BE2C (cell line): ENCODE measurements at places on chromosomes 1 and 21.

DNA sequence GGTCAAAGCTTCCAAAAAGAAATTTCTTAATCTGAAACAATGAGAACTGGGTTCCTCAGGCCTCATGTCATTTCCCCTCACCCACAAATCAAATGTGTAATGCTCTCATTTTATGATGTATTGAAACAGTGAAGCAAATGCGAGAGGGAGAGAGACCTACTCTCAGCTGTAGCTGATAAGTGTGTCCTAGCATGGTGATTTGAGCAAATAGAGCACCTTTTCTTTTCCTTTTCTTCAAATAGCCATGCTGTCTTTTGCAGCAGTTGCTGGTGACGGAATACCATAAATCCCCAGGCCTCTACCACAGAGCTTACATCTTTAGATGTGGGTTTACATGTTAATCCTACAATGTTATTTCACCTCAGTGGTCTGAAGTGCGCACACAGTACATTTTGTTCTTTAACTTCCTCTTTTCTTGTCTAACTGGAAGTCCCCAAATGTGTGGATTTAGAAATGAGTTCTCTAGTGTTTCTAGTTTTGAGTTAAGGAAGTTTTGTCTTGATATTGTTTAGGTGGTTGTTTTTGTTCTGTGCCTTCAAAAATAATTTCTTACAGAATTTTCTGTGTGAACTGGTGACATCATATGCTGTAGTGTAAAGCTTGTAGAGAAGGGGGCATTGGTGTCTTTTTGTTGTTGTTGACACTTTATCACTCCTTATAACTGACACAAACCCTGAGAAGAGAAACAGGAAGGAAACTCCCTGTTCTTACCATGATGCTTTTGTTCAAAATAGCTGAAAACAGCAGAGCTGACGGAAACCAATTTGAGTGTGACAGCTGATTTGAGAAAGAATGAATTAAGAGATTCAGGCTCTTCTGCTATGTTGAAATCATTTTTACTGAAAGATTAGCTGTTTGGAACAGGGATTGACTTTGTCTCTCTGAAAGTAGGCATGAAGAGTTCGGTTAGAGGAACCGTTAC, 12.2 kb downstream of the SMAP2 start:
- no peak for DNase-seq

DNA sequence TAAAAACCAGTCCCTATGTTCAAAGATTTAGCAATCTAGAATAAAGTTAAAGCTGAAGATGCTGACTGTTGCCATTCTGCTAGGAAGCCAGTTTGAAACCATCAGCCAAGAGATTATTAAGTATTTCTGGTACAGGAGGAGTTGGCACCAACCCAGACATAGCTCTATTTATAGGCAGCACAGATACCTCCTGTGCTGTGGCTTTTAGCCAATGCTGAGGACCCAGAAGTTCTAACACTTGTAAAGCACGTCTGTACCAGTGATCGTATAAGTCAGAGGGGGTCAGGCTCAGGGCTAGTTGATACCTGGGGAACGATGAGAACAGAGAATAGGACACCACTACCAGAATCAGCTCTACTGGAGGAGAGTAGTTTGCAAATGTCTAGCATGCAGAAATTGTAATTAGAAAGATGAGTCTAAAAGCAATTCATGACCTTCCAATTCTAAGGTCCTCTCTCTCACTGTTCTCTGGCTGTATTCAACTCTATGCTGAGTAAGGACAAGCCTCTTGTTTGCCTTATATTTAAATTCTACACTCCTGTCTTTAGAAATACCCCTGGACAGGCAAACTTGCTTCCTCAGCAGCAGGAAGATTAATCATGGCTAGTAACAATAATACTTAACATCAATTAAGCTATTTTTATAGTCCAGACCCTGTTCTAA, 96.8 kb upstream of the PALMD start:
- peak; percentile 80 for DNase-seq

DNA sequence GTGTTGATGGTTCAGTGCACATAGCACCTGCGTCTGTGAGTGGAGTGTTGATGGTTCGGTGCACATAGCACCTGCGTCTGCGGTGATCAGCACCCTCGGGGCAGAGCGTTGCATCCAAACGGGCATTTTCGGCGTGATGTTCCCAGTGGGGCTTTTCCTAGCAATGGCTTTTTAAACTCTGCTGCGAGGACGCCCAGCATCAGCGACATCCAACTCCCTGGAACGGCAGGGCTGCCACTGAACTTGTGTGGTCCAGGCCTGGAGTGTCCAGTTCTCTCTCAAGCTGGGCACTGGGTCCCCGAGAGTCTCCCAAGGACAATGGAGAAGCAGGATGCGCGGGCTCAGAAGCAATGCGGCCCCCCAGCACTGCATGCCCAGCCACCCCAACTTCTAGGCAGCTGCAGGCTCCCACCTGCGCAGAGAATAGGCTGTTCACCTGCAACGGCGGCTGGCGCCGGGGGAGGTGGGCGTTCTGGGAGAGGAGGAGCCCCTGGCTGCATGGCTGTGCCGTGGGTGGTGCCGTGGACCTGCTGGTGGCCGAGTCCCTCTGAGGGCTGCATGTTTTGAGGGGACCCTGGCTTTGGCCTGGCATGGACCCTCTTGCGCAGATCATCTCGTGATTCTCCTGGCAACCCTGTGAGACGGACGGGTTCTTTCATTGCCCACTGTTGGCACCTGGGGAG, 10.1 kb upstream of the C1orf174 start:
- no peak for DNase-seq

DNA sequence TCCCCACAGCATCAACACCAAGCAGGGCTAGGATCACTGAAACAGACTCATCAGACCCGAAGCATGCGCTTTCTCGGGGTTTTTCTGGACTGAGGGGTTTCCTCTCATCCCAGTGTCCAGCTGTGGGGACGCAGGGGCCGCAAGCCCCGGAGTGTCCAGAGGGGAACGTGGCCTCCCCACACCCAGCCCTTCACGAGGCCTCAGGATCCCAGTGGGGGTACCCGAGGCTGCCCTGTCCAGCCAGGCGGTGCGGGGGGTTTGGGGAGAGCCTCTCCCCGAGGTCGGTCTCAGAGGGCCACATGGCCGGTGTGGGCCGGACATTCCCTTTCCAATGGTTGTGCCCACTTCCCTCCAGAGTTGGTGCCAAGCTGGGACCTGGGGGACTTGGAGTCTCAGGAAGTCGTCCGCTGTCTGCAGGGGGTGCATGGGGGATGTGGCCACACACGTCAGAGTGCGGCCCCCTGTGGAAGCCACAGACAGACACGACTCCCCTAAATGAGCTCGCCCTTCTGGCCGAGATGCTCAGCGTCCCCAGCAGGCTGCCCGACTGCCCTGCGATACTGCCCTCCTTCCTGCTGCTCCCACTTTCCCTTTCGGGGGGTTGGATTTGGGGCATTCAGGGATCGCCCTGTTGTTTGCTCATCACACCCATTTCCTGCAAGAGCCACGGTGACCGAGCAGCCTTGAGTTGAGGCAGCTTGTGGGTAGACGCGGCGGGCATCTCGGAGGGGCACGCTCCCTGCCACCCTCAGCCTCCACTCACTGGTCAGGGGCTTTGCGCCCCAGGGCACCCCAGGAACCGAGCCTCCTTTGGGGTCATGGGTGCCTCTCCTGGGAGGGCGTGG, 4.1 kb downstream of the COL6A1 start:
- no peak for DNase-seq

DNA sequence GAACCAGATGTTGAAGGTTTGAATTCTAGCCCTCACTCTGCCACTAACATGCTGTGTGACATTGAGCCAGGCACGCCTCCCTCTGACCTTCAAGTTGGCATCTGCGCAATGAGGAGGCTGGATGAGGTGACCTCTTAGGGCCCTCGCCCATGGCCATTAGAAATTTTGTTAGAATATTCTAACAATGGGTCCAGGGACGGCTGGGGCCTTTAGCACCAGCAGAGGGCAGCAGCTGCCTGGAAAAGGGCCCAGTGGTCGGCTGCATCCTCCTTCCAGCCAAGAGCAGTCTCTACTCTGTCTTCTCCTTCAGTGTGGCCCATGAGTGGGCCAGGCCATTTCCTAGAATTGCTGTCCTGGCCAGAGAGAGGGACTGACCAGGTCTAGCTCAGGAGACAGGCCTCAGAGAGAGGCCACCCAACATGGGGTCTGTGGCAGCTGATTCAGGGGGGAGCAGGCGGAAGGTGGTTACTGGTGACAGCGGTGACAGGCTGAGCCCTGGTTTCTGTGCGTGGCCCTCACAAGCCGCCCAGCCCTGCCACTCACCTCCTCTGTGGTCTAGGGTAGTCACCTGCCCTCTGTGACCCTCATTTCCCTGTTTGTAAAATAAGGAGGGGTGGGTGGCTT, 101.3 kb upstream of the ACTL8 start:
- DNase-seq, result peak; percentile 67

- no peak for DNase-seq
Observed at GRCh38 chr1:51642739-51643142, 25.8 kb downstream of the OSBPL9 start.

DNA sequence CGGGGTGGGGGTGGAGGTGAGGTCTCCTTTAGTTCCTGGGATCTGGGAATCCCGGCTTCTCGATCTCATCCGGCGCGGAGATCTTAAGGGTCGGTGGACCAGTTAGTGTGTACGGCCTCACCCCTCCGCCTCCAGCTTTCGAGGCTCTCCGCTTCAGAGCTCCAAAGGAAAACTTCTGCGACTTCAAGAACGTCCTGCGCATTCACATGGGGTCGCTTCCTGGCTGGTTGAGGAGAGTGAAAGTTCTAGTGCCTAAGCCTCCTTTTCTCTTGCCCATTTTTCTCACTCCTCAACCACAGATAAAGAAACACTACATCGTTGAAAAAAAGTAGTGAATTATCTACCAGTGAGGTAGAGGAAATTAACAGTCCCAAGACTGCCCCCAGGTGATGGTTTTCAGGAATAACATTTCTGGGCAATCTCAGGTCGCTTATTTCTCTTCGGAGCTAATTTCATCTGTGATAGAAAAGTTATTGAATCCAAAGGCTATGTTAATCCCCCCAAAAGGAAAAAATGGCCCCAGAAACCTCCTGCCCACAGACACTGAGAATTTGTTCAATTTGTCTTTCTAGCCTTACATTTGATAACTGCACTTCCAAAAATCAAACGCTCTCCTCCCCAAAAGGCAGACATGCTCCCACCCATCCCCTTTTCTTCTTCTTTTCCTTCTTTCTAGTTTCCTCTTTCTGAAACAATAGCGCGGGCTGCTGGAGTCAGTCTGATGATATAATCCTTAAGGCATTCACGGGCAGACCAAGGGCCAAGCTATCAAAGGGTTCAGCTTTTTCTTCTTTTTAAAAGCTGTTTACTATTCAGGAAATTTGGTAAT, 20.6 kb upstream of the TBX15 start:
- peak; percentile 50 for DNase-seq

DNA sequence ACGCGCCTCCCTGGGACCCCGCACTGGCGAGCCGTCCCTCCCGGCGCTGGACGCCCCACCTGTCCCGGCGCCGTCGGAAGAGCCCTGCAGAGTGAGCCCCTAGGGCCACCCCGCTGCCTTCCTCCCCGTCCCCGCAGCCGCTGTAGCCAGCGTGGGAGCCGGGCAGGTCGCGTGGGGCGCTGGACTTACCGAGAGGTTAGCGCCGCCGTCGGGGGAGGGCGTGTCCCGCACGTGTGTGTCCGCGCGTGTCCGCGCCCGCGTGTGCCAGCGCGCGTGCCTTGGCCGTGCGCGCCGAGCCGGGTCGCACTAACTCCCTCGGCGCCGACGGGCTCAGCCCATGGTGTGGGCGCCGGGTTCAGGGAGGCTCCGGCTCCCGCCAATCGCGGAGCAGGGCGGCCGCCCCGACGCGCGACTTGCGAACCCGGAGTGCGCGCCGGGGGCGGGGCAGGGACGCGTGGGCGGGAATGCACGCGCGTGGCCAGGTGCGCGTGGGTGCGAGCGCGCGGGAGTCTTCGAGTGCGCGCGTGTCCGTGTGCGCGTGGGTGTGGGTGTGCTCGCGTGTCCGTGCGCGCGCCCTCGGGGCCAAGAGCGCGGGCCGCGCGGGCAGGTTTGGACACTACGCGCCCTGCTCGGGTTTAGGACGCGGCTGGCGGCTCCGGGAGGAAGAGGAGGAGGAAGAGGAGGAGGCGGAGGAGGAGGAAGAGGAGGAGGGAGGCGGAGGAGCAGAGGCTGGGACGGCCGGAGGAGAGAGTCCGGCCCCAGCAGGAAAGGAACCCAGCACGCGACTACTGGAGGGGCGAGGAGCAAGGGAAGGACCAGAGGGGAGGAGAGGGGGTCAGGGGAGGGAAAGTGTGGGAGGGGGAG, 145.2 kb upstream of the ETS2 start:
- no peak for DNase-seq

DNA sequence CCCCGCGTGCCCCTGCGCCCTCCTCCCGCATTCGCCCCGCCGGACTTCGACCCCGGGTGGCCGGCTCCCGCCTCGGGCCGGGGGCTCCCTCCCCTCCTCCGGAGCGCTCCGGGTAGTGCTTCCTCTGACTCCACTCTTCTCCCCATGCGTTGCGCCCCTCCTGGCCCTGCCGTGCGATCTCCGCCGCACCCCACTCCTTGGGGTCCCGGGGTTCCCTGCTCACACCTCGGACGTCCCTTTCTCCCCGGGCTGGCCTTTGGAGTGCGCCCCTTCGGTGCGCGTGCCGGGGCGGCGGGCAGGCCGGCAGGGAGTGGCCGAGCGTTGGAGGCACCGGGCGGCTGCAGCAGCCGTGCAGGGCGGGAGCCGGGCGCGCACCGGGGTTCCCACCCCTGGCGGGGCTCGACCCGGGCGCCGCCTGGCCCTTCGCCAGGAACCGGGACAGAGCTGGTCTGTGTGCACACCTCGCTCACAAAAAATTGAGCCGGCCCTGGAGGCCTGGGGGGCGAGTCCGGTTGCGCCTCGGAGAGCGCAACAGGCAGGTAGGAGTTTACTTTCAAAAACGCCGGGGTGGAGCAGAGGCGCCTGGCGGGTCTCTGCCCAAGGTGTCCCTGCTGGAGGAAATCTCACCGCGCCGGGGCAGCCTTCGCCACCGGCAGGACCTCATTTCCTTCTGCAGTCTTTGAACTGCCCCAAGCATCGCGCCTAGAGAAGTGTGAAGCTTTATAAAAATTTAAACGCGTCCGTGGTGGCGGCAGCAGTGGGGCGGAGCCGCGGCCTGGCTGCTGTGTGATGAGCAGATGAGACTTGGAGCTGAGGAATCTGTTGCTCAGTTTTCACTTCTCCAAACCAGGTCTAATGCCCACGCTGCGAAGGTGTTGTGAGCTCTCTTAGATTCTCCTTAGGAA, 650 bp downstream of the VANGL1 start:
- peak; percentile 27 for DNase-seq

GRCh38 chr1:14304381-14304865, 294.1 kb upstream of the KAZN start:
- no peak for DNase-seq

- no peak for DNase-seq
Observed at GRCh38 chr1:27961646-27962221, 2.0 kb downstream of the XKR8 start.

- no peak for DNase-seq
Observed at GRCh38 chr1:158181577-158181922, 855 bp downstream of the CD1D start.

GRCh38 chr1:20695515-20695914, 22.3 kb downstream of the KIF17 start:
- DNase-seq, result no peak

DNA sequence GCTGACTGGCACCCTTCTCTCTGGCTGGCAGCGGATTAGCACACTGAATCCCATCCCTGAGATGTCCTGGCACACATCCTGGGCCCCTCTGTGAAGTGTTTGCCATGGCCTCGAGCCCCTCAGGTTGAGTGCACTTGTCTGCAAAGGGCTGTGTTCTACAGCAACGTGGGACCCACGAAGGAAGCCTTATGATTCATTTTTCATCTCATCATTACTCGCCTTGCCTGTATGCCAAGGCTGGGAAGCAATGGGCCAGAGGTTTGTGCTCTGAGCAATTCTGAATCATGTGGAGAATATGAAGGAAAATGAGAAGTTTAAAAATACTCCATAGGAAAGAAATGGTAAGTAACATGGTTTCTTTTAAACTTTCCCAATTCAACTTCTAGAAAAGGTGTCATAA, 124.8 kb upstream of the LMO4 start:
- DNase-seq, result no peak

GRCh38 chr1:91830242-91831131, 55.5 kb downstream of the TGFBR3 start:
- DNase-seq, result peak; percentile 20
